CD4-positive, alpha-beta memory T cell (primary cell): ENCODE measurements at places on chromosomes 2 and 18. TPM values are rescaled to one million over a fixed set of nuclear protein-coding genes. Genes with fewer than 3 reads are reported as not detected.

GRCh38 chr2:61905372-61906185 lies at the start of gene COMMD1:
Gene COMMD1, plus strand, starts transcription at chr2:61905674. Its CDS starts 5 bp downstream, at chr2:61905679.
- H3K27ac ChIP-seq, result peak within 1 kb of the TSS; percentile 75
- H3K4me1 ChIP-seq, result peaks cover 21% of the 10 kb centered on the region
- peak within 1 kb of the TSS; percentile 94 for H3K4me3 ChIP-seq
- no peaks in the 10 kb centered on the region for H3K36me3 ChIP-seq

GRCh38 chr2:165794536-165794928 lies 485 bp upstream of the GALNT3 start:
- H3K36me3 ChIP-seq, result no peaks in the 10 kb centered on the region
- DNase-seq, result peak; percentile 62
- H3K4me1 ChIP-seq, result peaks cover 6% of the 10 kb centered on the region
- peak overlapping the region; percentile 28 for H3K4me3 ChIP-seq

DNA sequence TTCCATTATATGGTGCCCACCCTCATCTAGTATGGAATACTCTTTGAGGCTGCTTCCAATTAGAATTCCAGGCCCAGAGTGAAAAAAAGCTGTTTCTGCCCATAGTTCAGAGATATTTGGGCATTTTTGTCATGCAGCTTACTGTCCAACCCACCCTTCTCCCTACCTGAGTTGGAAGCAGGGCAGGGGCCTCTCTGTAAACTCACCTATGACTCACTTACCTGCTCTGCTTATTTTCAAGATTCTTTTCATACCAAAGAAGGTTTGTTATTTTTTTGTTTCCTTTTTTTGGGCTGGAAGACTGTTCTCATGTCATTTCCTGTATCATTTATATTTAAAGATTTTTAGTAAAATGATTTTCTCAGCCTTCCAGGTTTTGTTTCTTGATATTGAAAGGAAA lies 38.4 kb upstream of the PPP1R1C start:
- no peaks in the 10 kb centered on the region for H3K36me3 ChIP-seq
- no peaks in the 10 kb centered on the region for H3K27me3 ChIP-seq
- H3K4me1 ChIP-seq, result no peaks in the 10 kb centered on the region

- H3K27ac ChIP-seq, result no peak overlapping the region
- H3K4me3 ChIP-seq, result no peak overlapping the region
- DNase-seq, result no peak
- no peaks in the 10 kb centered on the region for H3K27me3 ChIP-seq
These were observed 176.2 kb upstream of the NYAP2 start for GRCh38 chr2:225223301-225223700.

Gene SLC30A3
- total RNA-seq, result not detected

Gene CDK5R2
- not detected for total RNA-seq
